ENCODE measurements at places on chromosomes 11 and 22.

DNA sequence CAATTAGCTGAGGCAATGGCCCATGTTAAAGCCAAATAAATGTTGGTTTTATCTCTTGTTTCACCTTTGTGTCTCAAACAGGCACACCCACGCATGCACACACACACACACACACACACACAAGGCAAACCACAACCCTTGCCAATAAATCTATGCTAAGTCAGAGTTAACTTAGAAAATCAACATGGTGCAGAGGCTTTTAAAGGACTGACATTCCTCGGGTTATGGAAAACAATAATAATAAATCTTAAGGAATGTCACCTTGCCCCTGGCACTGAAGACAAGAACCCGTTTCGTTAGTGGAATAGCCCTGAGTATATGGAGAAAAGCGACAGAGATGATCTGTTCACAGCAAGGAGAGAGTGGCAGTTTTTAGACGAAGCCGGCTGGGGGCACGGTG, 326.3 kb downstream of the NTM start:
- DNase-seq, result no peak

- DNase-seq, result no peak
These were observed 17.4 kb upstream of the CPT1A start for GRCh38 chr11:68859123-68859522.

DNA sequence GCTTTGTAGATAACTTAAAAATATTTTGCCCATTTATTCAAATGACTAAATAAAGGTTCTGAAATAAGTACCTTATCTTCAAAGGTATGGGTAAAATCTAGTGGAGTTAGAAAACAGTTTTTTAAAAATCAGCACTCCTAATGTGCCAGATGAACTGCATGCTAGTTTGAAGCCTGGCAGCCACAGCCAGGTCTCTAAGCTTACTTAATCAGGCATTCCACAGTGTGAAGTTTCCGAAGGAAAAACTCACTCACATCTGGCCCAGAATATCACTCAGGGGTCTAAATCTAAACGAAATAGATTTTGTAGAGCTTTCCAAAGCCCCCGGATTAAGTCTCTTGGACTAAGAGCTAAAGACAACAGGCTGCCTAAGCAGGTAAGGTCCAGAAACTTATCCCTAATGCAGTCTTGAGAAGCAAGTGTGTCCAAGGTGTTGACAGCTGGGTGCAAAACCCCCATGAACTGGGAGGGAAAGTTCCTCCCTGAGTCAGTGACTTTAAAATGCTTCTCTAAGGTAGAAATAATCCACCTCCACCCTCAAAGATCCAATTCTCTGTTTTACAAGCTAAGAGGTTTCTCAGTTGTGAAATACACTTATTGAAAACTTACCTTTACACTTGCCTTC, 157.6 kb downstream of the FCHSD2 start:
- no peak for DNase-seq

- no peak for DNase-seq
These were observed 4.4 kb downstream of the UBASH3B start for GRCh38 chr11:122659676-122660554.

GRCh38 chr11:76673176-76674142, 2.9 kb upstream of the LRRC32 start:
- DNase-seq, result no peak

DNA sequence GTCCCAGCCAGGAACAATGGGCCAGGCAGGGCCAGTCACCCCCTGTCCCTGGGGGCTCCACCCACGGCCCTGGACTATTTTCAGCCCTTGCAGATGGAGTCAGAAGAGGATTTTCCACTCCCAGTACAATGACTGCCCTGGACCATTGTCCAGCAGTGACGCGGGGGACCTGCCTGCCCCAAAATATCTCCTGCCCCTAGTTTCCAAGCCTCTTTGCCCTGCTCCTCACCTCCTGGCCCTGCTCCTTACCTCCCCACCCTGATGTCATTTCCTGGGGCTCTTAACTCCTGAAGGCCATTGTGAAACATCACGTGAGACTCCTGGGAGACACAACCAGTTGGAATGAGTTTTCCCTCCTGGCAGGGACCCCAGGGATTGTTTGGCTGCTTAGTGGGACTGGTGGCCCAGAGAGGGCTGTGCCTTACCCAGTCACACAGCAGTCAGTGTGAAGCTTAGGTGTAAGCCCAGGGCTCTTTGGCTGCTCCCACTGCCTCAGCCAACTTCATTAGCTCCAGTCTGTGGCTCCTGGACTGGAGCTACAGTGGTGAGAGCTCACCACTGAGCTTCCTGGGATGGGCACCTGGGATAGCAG, 22.2 kb downstream of the P2RY2 start:
- DNase-seq, result no peak

GRCh38 chr11:43825217-43825816, 55.3 kb upstream of the ALKBH3 start:
- DNase-seq, result no peak

DNA sequence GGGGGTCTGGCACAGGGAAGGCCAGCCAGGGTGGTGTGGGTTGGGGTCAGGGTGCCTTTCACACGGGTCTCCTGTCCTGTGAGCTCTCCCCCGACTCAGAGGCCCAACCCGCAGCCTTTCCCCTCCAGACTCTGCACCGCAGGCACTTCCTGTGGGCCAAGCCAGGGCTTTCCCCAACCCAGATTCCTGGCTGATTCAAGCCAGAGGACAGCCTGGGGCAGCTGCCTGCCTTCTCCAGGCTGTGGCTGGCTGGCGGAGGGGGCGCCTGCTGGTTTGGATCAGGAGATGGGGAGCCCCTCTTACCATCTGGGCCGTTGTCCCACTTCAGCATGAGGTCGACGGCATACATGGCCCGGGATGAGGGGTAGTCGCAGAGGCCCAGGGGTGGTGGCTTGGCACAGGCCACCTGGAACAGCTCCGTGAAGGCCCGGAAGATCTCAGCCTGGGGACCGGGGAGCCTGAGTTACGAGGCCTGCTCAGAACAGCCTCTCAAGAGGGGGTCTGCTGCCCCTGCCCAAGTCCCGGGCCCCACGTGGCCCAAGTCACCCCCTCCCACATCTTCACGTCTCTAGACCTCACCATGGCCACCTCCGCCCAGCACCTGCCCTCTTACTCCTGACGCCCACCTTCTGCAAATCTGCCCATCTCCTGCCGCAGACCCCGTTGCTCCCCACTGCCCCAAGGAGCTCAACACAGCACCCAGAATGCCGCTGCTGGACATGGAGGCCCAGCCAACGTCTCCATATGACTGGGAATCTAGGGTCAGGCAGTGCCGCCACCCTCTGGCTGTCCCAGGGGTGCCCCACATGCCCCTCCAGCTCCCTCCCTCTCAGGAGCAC, 17.3 kb downstream of the TSPO start:
- DNase-seq, result no peak

- no peak for DNase-seq
These were observed 19.7 kb downstream of the CDPF1 start for GRCh38 chr22:46230262-46230901.

GRCh38 chr11:119450590-119451326, 27.8 kb upstream of the THY1 start:
- DNase-seq, result no peak

DNA sequence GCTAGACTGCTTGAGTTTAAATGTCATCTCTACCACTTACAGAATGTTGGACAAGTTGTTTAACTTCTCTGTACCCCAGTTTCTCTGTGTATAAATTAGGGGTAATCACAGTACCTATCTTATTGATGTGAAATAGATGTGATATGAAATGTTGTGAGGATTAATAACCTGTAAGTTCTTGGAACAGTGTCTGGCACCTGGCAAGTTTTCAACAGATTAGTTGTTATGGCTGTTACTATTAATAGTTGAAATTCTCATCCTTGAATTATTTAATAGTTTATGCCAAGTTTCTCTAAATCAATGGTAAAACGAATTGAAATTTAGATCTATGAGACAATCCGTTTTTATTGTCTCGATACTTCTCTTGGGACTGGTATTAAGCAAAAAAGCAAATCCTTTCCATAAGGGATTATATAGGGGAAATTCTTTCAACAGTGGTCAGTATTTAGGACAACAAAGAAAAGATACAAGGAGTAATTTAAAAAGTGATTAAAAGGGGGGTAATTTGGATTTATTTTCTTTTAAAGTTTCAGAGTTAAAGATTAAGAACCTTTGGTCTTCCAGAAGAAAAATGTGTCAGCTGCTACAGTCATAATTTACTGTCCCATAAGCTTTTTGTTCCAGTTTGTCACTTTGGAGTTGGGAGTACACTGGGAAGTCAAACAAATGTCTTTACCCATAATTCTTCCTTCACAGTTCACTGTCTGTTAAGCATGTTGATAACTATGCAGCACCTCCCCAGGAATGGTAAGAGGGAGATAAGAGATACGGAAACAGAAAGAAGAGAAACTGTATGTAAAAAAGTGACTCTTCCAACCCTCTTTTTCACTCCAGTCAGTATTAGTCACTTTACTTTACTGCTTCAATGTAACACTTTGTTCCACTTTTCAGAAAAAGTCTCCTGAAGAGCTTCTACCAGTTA, 13.2 kb downstream of the PDE3B start:
- DNase-seq, result no peak

GRCh38 chr11:115123641-115124040, 380.6 kb downstream of the CADM1 start:
- DNase-seq, result no peak

GRCh38 chr11:24556693-24557092, 59.8 kb downstream of the LUZP2 start:
- no peak for DNase-seq

DNA sequence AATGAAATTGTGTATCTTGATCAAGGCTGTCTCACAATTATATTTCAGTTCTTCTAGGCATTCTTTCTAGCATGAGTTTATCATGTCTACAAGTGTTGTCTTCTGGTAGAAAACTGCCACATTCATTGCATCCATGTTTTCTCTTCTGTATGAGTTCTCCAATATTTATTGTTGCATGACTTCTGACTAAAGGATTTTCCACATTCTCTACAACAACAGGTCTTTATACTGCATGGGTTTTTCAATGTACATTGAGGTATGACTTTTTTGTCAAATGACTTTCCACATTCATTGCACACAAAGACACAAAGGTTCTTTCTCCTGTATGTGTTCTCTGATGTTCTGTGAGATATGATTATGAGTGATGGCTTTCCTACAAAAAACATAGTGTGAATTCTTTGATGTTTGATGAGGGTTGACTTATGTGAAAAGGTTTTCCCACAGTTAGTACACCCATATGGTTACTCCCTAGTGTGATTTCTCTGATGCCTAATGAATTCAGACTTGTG, 890.6 kb upstream of the CNTN5 start:
- DNase-seq, result no peak

DNA sequence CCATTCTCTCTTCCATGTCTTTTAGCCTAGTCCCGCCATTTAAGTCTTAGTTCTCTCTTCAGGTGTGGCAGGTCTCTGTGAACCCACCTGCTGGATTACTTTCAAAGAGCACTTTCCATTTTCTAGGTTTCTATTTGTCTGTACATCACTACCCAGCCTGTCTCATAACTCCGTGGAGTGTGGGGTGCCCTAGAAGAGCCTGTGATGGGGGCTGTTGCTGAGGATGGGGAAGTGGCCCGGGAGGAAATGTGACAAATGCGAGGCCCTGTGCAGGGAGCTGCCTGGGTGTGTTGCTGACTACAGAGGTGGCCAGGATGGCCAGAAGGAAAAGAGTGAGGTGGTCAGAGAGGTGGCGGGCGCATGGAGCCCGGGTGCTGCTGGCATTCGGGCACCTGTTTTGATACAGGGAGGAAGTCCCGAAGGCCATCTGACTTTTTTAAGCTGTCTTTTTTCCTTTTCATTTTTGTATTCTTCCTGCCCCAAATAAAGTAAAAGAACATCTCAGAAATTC, 10.7 kb downstream of the DGCR8 start:
- DNase-seq, result no peak

DNA sequence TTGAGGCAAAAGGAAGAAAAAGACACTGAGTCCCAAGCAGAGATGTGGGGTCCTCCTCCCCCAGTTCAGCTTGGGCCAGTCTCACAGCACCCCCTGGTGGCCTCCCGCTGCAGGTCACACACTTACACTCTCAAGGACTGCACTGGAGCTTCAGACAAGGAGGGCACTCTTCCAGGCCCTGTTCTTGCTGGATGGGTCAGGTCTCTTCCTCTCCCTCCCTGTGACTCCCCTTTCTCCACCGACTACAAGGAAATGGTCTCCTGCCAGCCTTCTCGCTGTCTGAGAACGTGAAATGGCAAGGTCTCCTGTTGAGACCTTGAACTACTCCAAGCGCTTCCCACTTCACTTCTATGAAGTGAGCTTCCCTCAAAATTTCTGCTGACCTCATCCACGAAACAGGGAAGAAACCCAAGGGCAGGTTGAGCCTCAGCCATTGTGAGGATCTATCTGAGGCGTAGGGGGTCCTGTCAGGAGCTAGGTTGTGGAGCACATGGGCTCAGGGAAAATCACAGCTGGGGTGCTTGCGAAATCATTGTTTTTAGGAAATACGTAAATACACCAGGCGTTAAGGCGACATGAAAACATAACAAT, 11.2 kb upstream of the IGLL1 start:
- DNase-seq, result peak; percentile 50

- no peak for DNase-seq
These were observed 13.0 kb downstream of the TBX1 start for GRCh38 chr22:19773470-19774040.

All from CD8-positive, alpha-beta memory T cell (primary cell).